Inflammatory macrophage treated with lipopolysaccharide for 4 hours (primary cell): ENCODE measurements at places on chromosomes 11 and 22.

DNA sequence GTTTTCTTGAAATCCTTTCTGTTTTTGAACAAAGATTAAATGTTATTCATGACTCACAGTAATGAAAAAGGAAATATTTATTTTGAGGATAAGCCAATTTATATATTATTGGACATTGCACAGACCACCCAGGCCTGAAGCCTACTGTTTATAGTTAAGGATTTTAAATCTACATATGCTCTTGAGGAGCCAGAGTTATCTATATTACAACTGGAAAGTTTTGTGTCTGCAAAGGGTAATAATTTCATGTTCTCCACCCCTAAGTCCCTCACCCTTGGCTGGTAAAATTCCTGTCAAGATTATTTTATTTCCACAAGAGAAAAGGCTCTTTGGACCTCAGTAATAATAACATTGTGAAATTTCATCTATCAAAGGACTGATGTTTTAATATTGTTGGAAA is 228.2 kb downstream of the TMEM135 start:
- DNase-seq: no peak

DNA sequence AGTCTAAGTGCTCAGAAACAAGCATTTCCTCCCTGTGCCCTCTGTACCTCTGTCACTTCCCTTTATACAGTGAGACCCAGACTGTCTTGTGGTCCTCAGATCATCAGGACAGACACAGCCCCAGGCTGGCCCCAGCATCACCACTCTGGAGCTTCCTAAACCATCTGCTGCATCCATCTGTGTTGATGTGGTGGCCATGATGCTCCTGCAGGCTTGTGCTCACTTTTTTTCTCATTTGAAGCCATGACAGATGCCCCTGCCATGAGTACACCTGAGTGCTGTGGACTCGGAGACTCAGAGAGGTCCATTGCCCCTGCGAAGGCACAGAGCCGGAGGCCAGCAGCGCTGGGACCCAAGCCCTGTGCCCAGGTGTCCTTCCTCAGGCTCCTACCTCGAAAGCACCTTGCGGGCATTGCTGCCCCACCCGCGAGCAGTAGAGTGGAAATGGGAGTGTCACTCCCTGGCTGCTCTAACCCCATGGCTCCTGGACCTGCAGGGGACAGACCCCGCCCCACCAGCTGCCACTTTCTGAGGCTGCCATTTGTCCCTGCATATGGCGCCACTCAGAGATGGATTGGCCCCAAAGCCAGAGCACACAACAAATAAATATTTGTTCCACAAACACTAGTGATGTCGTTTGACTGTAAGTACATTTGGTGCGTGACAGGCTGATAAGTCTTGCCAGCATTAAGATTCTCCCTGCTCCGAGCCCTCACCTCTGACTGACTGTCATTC is 593.5 kb downstream of the TBC1D22A start:
- DNase-seq: no peak

DNA sequence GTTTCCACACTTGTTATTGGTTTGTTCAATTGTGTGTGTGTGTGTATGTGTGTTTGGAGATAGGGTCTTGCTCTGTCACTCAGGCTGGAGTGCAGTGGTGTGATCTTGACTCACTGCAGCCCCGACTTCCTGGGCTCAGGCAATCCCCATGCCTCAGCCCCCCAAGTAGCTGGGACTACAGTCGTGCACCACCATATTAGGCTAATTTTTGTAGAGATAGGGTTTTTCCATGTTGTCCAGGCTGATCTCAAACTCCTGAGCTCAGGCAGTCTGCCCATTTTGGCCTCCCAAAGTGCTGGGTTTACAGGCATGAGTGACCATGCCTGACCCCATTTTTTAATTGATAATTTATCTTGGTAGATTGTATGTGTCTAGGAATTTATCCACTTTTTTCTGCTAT is 263.7 kb downstream of the DYNC2H1 start:
- no peak for DNase-seq

DNA sequence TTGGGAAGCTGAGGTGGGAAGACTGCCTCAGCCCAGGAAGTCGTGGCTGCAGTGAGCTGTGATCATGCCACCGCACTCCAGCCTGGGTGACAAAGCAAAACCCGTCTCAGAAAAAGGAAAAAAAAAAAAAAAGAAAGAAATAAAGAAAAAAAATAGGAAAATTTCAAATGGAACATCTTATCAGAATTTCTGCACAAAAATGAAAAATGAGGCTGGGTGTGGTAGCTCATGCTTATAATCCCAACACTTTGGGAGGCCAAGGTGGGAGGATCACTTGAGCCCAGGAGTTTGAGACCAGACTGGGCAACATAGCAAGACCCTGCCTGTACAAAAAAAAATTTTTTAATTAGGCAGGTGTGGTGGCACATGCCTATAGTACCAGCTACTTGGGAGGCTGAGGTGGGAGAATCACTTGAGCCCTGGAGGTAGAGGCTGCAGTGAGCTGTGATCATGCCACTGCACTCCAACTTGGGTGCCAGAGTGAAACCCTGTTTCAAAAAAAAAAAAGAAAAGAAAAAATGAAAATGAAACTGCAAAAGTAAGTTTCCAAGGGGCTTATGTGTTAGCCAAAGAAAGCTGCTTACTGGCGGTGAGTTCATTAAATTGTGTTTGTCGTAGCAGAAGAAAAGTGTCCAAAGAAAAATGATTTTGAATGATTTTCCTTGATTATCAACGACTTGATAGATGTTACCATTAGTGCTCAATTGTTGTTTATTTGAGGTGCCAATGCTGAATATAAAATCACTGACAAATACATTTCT is 7.5 kb upstream of the CRKL start:
- DNase-seq: no peak

DNA sequence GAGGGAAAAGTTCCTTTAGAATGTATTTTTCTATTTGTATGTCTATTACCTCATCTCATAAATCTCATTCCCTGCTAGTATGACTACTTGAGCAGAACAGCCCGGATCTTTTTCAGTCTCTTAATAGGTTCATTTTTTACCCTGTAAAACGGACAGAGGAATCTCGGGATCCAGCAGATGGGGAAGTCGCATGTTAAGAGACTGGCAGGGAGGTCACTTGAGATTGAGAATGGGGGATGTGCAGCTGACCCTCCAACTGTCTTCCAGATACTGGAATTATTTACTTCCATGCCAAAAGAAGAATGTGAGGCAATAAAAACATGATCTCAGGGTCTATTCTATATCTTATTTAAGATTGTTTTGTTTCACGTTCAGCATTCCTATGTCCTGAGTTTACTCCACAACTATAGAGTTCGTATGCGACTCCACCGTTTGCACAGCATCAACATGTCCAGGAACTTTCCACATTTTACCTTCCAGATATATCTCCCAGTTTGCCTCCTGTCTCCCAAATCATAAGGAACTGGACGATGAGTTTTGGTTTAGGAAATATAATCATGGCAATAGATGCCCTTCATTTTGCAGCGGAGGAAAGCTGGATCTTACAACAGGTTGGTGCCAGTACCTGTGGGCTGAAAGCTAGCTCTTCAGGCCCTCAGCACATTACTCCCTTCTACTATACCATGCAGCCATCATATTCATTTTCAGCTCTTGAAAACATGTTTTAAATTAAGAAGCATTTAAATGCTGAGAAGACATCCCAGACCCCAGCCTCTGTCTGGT is 181.5 kb downstream of the MAML2 start:
- no peak for DNase-seq

DNA sequence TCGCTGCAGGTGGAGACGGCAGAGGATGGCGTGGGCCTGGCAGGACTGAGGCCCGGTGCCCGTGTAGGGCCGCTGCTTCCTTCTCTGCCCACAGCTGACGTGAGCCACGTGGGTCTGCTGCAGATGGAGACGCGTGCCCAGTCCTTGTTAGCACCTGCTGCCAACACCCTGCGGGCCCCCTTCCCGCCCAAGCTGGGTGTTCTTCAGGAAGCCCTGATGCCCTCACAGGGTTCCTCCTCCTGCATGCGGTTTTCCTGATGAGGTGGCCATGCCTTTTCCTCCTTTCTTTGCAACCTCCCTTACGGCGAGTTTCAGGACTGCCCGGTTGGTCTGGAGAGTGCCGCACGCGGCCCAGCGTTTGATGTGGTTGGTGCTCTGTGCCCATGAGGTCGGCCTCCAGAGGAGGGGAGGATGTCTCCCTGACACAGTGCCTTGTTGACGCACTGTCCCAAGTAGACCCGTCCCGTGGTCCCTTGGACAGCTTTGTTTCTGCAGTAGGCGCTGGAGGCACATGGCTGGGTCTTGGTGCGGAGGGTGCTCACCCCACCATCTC is 44.7 kb downstream of the AP2A2 start:
- DNase-seq: no peak

GRCh38 chr11:16299884-16300782 is 56.2 kb downstream of the SOX6 start:
- no peak for DNase-seq
